ENCODE measurements at places on chromosomes 1 and 21.

- DNase-seq, result peak; percentile 42
Observed at GRCh38 chr1:244796719-244797406, 38.6 kb upstream of the COX20 start.

DNA sequence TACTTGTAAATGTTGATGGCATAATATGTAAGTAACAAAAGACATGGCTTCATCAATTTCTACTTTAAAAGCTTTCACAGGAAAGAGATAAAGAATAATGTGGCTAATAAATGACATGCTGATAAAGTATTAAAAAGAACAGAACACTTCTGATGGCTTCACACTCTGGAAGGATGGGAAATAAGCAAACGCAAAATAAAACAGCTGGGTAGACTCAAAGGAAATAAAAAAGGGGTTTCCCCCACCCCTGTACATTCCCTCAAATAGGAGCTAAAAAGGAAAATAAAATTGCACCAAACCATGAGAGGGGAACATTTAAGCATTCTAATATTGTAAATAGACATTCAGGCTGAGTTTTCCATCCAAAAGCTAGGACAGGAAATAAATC is 27.0 kb upstream of the DYRK1A start:
- DNase-seq, result no peak

DNA sequence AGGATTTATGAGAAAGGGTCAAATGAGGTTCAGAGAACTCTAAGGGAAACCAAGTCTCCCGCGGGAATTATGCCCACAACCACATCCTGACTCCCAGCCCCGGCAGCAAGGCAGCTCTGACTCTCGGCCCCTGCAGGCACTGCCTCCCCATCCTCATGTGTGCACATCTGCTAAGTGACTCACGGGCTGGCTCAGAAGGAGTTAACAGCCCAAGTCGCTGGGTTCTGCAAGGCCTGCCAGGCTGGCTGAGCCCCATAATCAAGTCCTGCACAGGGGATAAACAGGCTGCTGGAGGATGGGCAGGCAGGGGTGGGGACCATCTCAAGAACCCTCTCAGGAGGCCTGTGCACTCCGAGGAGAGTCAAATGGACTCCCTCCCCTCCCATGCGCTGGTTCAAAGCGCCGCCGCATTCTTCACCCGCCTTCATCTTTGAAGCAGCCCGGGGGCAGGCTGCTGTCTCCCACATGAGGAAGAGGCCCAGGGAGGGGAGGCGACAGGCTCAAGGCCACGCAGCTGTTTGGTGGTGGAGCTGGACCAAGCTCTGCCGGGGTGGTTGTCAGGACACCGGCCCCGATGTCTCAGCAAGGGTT is 344.3 kb downstream of the MATN1 start:
- no peak for DNase-seq

DNA sequence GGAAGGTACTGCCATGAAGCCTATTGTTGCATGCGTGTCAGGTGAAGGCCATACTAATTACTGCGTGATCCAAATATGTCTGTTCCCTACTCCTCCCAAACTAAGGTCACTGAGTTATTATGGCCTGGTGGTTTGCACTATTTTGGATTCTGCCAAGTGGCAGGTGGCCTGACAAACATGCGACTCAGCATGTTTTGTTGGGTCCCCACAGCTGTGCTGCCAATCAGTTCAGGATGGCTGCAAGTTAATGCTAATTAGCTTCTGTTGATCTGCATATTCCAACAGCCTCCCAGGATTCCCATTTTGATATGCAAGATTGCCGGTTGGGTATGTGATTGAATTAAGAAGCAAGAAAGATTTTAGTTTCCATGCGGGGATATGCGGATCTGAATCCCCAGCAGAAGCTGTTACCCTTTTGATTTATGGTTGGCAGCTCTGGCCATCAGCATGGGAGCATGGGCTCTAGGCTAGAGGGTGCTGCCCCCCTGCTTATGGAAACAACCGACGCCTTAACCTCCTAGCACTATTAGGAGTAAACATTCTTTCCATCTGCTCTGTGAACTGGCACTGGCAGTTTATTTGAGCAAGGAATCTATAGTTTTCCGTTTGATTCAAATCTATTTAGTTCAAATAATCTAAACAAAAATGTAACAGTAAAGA is 429.8 kb upstream of the C1orf87 start:
- DNase-seq, result no peak

DNA sequence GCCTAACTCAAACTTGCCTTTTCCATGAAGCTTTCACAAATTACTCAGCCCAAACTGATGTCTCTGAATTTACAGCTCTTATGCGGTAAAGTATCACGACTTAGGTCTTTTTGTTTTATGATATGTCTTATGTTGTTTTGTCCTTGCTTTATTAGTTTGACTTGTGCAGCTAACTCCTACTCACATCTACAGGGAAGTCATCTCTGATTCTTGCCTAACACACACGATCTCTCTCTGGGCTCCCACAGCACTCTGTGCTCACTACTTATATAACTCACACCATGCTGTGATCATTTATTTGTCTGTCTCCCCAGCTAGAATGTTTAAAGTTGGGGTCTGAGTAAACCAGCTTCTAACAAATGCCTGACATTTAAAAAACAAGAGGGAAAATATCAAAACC is 9.3 kb upstream of the PI4KB start:
- no peak for DNase-seq

- no peak for DNase-seq
Observed at GRCh38 chr1:85580872-85581801, 576 bp downstream of the CCN1 start.

DNA sequence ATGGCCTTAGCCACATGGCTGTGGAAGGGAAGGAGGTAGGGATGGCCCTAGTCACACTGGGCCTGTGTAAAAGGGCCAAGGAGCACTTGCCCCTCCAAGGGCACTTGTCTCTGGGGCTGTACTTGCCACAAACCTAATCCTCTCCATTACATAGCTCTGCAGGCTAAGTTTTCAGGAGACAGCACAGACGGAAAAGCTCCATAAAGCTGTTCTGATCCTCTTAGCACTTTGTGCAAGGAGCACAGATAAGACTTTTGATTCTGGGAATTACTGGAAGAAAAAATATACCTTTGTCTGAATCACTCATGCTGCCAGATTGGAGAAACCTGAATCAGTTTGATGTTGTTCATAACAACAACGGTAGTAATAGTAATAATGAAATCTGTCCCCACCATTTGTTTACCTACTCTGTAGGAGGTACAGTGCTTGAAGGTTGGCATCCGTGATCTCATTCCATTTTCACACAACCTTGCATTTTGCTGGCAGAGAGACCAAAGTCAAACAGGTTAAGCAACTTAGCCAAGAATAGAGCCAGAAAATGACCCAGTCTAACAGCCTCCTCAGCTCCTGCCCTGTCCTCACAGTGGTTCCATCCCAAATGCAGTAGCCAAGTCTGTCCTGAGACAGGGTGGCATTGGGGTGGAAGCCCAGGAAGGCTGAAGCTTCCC is 207.1 kb downstream of the ROR1 start:
- DNase-seq, result no peak

GRCh38 chr1:227465256-227465655 is 98.1 kb upstream of the ZNF678 start:
- DNase-seq, result no peak

DNA sequence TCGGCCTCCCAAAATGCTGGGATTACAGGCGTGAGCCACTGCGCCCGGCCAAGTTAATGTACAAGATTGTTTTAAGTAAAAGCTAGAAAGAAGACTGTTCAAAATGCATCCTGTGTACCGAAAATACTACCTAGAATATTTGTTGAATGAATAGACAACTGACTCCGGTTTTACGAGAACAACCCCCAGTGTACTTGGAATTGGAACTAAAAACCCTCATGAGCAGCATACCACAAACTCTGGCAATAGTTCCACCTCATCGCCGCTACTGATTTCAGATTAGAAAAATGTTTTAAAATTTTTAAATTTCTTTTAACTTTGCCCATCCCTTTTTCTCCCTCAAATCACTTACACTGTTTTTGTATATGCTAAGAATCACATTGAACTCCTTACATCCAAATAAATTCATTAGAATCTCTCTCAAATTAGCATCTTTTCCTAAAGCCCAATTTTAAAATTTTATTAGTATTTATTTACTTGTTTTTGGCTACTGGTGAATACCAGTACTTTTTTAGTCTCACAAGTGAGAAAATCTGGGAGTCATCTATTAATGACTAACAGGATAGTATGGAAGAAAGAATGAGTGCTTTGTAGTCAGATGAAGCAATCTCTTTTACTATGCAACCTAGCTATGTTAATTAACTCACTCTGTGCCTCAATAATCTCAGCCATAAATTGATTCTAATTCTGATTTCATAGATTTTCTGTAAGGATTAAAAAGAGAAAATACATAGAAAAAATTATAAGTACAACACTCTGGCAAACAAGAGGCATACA is 95.1 kb downstream of the GPATCH2 start:
- no peak for DNase-seq

GRCh38 chr21:33655588-33656221 is 13.4 kb downstream of the ITSN1 start:
- DNase-seq, result no peak

- DNase-seq, result no peak
Observed at GRCh38 chr1:205543351-205544301, 39.2 kb downstream of the CDK18 start.

- no peak for DNase-seq
Observed at GRCh38 chr1:100953960-100954730, 58.3 kb downstream of the SLC30A7 start.

GRCh38 chr1:156920233-156921052 is at the start of gene LRRC71:
Gene LRRC71 (plus strand): TSS chr1:156920632. CDS start chr1:156920804, 172 bp downstream.
- DNase-seq, result peak; percentile 50

GRCh38 chr21:46060596-46061061 is 37.3 kb upstream of the COL6A2 start:
- DNase-seq, result no peak

- no peak for DNase-seq
Observed at GRCh38 chr1:37078866-37079265, 44.6 kb upstream of the GRIK3 start.

DNA sequence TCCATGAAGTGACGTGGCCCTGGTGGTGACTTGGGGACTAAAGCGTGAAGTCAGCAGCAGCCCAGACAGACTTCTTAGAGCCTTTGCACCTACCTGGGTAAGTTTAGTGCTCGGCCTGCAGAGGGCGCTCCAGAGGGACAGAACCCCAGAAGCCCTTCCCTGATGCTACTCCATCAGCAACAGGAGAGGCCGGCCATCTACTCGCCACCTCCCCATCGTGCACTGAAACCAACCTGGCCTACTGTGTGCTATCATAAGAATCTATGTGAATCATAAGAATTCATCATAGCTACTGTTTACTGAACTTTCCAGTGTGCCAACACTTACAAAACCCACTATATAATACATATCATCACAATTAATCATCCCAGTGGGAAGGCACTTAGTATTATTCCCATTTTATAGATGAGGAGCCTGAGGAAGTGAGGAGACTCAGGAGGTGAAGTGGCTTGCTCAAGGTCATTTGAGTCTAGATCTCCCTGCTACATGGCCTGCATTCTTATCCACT is 7.9 kb upstream of the EDN2 start:
- DNase-seq, result peak; percentile 6

GRCh38 chr1:85146972-85147359 is 53.9 kb downstream of the SYDE2 start:
- no peak for DNase-seq

GRCh38 chr1:24413350-24414163 is at the start of gene STPG1:
Gene STPG1 (minus strand): TSS chr1:24413782. CDS start chr1:24401388, 12,394 bp downstream.
- DNase-seq, result peak; percentile 51

- DNase-seq, result no peak
Observed at GRCh38 chr21:29316029-29316742, 17.5 kb downstream of the BACH1 start.

DNA sequence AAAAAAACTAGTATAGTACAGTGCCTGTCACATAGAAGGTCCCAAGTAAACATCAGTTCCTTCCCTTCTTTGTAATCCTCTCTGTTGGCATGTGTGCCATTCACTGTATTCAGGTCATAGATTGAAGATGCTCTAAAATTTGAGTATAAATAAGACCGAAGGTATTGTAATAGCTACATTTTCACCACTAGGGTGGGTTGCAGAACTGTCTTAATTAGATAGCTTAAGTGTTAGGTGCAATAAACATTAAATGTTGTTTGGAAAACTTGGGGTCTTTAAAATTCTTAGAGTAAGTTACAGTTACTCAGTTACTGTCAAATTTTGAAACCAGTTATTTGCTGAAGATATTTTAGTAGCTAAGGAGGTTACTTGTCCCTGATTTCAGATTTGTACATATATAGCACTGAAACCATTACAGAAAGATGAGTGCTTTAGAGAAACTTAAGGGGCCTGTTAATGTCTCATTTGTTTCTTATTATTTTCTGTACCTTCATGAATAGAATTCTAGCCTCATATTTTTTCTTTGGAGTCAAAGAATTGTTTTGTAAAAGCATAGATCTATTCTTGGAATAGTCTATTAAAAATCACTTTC is 24.3 kb downstream of the PER3 start:
- DNase-seq, result no peak

- DNase-seq, result no peak
Observed at GRCh38 chr1:93710499-93711453, 29.1 kb upstream of the BCAR3 start.

GRCh38 chr1:31911994-31912780 is 26.0 kb downstream of the PTP4A2 start:
- DNase-seq, result no peak

- no peak for DNase-seq
Observed at GRCh38 chr21:43832648-43833047, 32.4 kb upstream of the AGPAT3 start.

- no peak for DNase-seq
Observed at GRCh38 chr21:38945545-38946245, 140.0 kb downstream of the ETS2 start.

DNA sequence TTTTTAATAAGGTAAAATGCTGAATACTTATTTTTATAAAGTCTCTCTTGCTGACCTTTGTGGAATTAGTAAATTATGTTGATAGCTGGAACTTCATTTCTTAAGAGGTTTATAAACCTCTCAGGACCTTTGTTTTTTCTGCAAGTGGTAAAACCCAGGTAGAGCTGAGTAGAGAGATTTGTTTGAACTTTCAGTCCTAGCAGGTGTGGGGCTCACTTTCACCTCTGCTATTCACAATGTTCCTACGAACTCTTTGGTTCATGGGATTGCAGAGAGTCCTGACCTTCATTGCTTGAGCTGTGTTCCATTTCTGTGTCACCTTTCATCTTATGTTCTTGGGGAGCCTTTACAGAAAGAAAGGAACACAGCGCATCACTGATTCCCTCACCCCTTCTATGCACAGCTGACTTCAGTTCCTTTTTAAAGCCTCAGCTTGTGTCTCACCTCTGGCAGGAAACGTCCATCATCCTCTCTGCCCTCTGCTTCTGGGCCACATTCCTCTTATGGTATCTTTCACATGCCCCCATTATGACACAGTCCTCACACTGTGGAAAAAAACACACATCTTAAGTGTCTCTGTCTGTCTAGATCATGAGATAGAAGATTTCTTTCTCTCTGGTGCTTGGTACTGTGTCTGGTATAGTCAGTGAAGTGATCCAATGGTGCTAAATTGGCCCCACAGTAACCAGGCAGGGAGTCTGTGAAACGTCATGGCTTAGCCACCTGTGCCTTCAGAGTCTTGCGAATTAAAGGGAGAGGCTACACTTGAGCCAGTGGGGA is 262.5 kb upstream of the B3GALT2 start:
- DNase-seq, result no peak

DNA sequence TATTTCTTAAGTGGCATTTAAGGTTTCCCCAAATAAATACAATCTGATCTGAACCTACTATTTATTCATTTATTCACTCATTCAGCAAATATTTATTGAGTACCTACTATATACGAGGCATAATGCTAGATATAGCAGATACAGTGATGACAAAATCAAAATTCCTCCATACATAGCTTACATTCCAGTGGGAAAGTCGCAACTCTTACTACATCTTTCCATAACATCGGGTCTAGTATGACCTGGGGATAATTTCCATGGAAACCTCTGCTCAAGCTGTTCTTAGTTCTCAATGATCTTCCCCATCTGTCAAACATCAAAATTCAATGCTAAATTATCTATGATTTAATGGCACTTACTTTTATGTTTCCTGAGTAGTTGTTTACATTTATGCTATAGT is 70.8 kb upstream of the PRKACB start:
- no peak for DNase-seq

Measured in activated T-cell treated with anti-CD3 and anti-CD28 coated beads for 1 hour (primary cell).